ENCODE measurements at places on chromosomes 16 and 17.

DNA sequence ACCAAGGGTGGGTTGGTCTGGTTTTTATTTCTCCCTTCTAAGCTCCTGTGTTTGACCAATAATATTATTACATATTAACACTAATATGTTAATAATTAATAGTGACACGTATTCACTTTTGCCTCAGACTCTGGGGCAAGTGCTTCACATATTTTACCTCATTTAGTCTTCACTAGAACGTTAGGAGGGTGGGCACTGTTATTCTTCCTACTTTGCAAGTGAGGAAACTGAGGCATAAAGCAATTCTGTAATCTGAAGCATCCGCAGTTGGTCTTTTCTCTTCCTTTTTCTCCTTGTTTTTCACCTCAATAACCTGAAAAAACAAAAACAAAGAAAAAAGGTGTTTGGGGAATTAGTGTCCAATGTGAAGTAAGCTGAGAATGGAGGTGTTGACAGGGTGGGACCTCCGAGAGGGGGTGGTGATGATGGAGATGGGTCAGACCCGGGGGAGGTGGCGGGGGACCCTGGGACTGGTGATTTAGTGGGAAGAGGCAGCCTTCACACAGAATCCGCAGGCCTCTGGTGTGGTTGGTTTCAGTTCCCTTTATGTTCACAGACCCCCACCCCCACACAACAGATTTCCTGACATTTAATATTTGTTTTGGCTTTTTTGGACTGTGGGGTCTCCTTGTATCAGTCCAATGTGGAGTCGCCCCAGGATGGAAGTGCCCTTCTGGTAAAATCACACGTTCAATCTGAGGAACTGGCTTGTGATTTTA, 3.7 kb downstream of the CDH1 start:
- DNase-seq = no peak

GRCh38 chr17:45220079-45220478, 1.6 kb upstream of the FMNL1 start:
- no peak for DNase-seq

- DNase-seq = no peak
These were observed 5.0 kb upstream of the ADGRG1 start for GRCh38 chr16:57623251-57624043.

- no peak for DNase-seq
These were observed 21.7 kb downstream of the CREBBP start for GRCh38 chr16:3858801-3859200.

- DNase-seq = no peak
These were observed 66.8 kb downstream of the SALL1 start for GRCh38 chr16:51084074-51084928.

GRCh38 chr16:17275076-17276009, 195.4 kb downstream of the XYLT1 start:
- no peak for DNase-seq

GRCh38 chr17:68294196-68294555, 2.9 kb downstream of the ARSG start:
- DNase-seq = no peak

DNA sequence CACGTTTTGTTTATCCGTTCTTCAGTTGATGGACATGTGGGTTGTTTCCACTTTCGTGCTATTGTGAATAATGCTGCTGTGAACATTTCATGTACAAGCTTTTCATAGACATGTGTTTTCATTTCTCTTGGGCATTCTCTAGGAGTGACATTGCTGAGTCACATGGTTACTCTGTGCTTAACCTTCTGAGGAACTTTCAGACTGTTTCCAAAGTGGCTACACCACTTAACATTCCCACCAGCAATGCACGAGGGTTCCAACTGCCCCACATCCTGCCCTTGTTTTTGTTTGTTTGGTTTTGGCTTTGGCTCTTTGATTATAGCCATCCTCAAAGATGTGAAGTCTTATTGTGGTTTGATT, 14.2 kb upstream of the PEMT start:
- no peak for DNase-seq

DNA sequence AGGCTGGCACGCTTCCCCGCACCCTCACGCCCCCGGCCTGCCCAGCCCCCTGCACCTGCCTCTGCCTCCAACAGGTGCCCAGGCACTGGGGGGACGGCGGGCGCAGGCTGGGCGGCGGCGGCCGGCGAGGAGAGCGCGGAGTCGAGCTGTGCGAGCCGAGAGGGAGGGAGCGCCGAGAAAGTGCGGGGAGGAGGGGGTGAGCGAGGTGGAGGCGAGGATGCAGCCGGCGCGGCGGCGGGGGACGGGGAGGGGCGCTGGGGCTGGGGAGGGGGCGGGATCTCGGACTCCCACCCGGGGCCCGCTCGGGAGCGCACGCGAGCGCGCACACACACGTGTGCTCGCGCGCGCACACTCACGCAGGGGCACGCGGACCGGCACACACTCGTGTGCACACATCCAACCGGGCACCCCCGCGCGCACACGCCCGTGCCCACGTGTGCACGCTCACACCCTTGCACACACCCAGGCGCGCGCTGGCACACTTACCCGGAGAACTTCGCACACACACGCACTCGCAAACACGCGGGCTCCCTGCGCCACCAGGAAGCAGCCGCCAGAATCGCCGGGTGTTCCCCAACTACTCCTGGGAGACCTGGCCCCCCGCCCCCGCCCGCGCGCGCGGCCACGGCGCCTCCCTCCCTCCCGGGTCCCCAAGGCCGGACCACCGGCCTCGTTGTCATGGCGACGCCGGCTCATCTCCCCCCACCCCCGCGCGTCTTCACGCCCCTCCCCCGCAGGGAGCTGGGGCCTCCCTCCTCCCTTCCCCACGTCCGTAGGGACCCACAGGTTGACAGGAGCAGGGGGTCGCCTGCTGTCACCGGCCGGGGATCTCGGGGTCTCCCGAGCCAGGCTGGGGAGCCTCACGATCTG, at the start of gene DOC2A:
DOC2A (minus strand) TSS at position 184 of the 870 bp plus-strand sequence. CDS start 805 bp downstream, outside the sequence.
- no peak for DNase-seq

DNA sequence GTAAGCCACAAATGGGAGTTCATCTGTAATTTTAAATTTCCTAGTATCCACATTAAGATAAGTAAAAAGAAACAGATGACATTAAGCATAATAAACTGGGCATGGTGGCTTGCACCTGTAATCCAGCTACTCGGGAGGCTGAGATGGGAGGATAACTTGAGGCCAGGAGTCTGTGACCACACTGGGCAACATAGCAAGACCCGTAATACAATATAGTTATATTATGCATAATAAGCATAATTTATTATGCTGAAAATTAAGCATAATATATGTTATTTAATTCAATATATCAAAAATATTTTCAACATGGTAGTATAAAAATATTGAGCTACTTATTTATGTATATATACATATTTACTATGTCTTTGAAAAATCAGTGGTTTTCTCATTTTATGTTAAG, 48.2 kb downstream of the RNF135 start:
- DNase-seq = no peak

DNA sequence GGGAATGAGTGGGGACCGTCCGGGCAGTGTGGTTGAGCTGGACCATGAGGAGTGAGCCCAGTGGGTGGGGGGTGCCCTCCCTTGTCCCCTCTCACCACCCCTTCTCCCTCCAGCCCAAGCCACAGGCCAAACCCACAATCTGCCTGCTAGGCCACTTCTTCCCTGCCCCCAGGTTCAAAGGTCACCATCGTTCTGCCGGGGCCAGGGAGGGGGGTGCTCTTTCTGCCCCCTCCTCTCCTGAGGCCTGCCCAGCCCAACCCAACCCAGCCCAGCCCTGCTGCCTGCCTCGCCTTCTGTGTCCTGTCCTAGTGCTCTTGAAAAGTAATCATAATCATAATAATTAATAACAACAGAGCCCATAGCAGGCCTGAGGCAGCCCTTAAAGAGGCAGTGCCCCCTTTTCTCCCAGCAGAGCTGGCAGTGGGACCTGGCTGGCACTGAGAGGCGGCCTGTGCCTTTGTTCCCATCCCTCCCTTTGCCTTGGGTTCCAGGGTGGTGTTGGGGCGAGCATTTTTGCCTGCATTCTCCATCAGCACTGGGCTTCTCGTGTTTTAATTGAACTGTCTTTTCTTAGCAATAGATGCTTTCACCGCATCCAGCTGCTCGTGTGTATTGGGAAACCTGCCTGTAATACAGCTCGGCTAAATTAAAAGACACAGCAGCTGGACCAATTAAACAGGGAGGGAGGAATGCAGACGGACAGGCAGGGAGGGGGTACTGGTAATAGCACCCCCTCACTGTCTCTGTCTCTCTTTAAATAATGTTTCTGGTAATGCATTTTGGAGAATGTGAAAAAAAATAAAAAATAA, 46.8 kb downstream of the SREBF1 start:
- DNase-seq = no peak

DNA sequence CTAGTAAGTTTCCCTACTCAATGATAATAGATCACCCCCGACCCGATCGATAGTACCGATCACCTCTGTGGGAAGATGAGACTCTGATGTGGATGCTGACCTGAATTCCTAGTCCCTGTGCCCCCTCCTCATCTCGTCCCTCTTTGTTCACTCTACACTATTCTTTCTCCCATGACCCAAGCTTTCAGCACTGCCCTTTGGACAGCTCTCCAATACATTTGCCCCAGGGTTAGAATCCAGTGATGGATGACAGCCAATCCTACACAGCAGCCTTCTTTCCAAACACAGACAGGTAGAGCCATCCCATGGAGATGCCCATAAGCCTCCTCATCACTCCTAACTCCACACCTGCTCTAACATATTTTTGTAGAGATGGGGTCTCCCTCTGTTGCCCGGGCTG, 141.1 kb downstream of the GSG1L start:
- no peak for DNase-seq

DNA sequence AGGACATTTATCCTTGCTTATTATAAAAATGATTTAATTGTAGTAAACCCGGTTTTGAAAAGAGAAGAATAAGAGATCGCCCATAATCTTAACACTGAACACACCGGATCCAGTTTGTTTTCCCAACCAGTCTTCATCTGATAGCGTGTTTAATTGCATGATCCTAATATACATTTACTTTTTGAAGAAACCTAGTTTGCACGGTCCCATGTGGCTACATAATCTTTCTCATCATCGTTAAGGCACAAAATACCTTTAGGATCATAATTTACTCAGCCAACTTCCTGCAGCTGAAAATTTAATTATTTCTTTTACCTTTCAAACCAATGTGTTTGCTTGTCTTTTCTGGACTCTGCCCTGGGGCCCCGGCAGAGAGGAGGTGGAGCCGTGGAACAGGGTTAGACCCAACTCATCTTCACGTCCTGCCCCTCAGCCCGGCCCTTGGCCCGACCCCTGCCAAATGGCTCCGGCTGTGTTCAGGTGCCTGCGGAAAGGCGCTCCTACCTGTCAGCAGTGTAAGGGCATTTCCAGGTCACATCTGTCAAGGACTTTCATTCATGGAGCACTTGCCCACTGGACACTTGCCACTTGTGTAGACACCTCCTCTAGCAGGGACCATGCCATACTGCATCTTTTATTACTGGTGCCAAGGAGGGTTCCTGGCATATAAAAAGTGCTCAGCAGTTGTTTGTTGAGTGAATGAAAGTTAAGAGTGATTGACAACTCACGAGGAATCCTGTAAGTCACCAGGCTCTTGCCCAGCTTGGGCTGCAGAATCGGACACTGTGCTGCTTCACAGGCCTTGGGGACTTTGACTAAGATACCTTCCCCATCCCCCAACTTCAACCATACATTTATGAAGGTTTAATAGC, 28.6 kb downstream of the SMARCE1 start:
- no peak for DNase-seq

DNA sequence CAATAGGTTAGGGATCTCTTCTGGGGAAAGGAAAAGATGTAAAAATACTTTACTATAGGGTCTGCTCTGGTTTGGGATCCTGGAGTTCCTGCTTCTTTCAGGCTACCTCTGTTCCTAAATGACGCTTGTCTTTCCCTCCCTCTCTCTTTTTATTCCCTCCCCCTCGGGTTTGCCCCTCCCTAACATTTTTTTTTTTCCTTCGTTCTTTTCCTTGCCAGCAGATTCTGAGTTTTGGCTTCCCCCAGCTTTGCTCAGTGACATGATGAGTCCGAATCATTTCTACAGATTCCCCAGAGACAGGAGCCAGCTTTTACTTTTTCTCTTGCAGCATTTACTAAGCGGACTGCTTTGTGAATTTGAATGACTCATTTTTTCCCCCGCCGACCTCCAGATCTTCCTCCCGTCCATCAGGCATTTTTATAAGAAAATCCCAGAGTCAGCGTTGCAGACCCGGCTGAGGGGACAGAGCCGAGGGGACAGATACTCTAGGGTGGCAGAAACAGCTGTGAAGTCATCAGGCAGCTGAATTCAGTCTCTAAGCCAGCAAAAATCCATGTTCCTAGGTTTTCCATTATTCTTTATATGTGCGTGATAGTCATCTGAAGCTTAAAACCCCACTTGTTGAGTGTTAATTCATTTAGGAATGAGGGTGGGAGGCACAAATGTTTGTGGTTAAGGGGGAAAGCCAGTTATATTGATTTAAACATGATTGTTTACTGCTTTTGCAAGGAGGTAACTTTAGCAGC, at the start of gene TMEM100:
TMEM100 (minus strand) TSS at position 123 of the 746 bp plus-strand sequence. CDS start 1,794 bp downstream, outside the sequence.
- DNase-seq = no peak

DNA sequence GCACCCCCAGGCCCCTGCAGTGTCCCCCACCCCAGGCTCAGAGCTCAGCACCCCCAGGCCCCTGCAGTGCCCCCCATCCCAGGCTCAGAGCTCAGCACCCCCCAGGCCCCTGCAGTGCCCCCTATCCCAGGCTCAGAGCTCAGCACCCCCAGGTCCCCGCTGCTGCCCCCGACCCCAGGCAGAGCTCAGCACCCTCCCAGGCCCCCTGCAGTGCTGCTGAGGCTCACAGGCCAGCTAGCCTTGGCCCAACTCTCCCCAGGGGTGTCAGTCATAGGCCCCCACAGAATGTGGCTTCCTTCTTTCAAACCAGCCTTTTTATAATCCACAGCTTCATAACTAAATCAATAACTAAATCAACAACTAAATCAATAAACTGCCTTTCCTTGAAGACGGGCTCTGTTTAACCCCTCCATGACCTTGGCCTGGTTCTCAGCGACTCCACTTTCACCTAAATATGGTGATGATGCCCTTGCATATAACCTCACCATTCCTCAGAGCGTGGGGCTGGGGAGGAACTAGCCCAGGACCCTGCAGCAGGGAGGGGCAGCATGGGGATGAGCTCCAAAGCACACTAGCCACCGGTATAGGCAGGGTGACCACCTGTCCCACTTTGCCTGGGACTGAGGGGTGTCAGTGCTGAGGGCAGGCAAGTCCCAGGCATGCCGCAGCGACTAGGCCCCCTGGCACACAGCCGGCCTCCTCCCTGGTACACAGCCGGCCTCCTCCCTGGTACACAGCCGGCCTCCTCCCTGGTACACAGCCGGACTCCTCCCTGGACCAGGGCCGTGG, 5.0 kb downstream of the NOTUM start:
- no peak for DNase-seq
